ENCODE measurements at places on chromosomes 5 and 9.

DNA sequence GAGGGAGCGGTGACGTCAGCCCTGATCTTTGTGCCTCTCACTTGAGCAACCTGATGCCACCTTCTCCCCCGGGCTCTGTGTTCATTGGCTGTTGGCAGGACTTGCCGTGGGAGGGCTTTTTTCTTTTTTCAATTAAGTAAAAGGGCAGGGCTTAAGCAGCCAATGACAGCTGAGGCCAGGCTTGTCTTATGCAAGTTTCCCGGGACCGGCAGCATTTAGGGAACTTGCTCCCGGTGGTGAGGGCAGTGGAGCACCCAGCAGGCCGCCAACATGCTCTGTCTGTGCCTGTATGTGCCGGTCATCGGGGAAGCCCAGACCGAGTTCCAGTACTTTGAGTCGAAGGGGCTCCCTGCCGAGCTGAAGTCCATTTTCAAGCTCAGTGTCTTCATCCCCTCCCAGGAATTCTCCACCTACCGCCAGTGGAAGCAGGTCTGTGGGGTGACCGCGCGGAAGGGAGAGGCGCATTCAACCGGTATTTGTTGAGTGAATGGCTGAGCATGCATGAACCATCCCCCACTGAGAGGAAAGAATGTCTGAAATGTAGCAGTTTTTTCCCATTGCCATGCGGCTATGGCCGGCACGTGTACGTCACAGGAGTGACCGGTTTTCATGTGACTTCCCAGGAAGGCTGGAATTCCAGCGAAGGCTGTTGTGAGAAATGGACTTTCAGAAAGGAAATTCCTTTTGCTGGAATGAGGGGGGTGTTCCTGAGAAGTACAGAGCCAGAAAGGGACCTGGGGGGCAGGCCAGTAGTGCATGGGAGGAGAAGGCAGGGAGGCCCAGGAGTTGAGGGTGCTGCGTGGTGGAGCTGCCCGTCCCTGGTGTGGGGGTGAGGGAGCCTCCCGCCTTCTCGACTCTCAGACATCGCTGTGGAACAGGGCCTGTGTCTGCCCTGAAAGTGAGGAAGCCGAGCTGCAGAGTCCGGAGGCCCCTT lies 29.0 kb downstream of the PTGES2 start:
- DNase-seq: peak; percentile 97

DNA sequence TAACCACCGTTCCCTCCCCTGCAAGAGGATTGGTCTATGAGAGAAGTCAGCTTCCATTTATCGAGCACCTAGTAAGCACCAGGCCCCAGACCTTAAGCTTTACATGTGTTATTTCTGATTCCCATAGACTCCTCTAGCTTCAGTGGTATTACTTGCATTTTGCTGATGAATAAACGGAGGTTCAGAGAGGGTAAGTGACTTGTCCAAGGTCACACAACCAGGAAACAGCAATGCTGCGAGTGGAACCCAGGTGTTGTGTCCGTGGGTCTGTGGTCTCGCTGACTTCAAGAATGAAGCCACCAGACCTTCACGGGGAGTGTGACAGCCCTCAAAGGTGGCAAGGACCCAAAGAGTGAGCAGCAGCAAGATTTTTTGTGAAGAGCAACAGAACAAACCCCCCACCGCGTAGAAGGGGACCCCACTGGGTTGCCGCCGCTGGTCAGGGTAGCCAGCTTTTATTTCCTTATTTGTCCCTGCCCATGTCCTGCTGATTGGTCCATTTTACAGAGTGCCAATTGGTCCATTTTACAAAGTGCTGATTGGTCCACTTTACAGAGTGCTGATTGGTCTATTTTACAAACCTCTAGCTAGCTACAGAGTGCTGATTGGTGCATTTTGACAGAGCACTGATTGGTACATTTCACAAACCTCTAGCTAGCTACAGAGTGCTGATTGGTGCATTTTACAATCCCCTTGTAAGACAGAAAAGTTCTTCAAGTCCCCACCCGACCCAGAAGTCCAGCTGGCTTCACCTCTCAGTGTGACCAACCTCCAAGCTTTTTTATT lies 29.1 kb upstream of the KCNIP1 start:
- no peak for DNase-seq

GRCh38 chr5:27124590-27124989 lies 86.2 kb upstream of the CDH9 start:
- DNase-seq: peak; percentile 31

DNA sequence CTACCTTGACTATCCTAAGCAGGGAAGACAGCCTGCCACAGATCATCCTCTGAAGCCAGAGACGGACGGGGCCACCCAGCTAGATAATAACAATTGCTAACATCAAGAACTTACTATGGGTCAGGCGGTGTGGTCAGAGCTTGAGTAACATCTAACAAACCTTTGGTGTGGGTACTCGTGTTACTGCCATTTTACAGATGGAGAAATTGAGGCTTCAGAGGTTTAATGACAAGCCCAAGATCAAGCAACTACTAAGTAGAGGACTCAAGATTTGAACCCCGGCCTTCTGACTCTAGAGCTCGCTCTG lies 16.7 kb upstream of the ARSI start:
- DNase-seq: no peak

DNA sequence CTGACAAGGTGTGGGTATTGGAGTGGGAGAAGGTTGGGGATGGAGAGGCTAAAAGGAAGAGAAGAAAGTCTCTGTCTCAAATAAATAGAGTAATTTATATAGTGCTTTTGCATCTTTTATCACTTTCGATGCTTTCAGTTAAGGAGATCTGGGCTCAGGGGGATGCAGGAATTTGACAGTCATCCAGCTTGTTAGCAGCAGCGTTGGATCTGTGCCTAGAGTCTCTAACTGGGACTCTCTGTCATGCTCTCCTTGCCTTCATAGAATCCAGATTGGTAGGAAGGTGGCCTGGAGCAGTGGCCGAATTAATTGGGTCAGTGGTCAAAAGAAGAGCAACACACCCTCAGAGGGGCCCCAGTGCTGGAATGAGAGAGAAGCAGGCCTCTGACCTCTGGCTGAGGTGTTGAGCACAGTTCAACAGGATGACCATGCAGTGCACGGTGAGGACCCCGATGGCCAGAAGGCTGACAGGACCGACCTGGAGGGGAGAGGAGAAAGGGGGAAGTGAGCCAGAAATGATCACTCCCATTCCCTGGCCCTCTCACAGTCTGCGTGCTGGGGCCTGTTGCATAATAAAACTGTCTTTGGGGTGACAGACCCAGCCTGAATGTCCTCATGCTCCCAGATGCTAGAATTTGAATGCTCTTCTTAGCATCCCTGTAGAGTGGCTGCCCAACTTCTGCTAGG lies 7.6 kb downstream of the SLC36A3 start:
- no peak for DNase-seq

DNA sequence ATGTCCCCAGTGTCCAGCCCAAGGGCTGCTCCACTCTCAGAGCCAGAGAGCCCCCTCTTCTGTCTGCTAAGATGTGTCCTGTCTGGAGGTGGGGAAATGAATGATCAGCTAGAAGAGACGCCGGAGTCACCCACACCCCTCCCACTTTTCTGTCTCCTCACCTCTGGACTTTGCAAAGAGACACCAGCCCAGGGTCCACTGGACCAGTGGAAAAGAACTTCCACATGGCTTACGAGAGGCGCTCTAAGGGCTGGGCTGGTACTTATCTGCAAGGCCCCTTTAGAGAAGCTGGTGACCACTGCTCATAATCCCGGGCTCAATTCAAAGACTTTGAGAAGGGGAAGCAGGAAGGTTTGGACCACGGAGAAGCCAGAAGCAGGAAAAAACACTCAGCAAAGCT lies 9.2 kb downstream of the NR5A1 start:
- DNase-seq: no peak

- no peak for DNase-seq
Observed at GRCh38 chr5:35060236-35060635, 12.5 kb upstream of the AGXT2 start.

DNA sequence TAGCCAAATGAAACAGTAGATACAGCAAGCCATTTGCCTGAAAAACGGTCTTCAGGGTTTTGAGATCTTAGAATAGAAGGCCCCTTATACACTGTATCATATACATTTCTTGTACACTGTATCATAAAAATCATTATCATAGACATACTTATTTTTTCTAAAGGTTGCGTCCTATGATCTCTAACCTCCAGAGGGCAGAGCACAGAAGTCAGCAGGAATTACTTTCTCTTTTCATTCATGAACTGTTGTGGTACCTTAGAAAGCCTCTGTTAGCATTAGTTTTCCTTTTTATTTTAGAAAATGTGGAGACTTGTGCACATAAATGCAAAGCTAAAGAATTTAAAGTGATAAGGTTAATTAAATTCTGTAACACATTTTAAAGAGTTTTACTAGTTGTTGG lies 115.4 kb downstream of the OXCT1 start:
- no peak for DNase-seq

- no peak for DNase-seq
Observed at GRCh38 chr5:88666761-88667495, 216.1 kb downstream of the MEF2C start.

GRCh38 chr5:80255431-80255810 lies 427 bp downstream of the SERINC5 start:
- DNase-seq: peak; percentile 38

DNA sequence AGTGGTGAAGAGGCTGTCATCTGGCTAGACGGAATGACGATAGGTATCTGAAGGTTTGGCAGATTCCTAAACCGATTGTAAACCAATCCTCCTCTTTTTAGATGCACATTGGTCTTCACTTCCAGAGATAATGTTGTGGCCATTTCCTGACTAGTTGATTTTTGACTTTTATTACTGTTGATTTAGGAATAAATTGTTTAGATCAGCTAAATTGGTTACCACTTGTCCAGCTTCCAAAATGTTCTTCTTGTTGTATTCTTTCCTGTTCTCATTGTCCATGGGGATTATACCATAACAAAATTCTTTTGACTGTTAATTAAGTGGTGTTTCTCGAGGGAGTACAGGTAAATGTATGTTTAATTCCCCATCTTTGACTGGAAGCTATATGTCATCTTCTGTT lies 119.7 kb downstream of the MACROH2A1 start:
- no peak for DNase-seq

DNA sequence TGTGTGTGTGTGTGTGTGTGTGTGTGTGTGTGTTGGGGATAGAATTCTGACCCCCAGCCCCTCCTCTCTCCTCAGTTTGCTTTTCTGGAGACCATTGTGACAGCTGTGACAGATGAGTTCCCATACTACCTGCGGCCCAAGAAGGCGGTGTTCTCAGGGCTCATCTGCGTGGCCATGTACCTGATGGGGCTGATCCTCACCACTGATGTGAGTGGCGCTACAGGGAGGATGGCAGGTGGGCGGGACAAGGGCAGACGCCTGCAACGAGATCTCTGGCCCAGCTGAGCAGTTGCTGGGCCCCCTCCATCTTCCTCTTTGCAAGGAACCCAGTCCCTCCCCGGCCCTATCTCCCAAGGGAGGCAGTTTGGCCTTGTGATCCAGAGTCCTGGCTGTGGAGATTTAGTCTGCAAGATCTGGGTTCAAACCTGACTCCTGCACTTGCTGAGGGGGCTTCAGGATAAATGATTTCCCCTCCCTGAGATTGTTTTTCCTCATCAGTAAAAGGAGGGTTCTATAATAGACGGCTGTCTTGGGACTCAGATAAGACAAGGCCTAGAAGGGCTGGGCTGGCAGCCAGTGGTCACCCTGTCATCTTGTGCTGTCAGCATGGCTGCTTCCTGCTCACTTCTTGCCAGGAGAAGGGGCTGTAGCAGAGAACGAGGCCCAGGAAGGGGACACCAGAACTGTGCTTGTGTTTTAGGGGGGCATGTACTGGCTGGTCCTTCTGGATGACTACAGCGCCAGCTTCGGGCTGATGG lies 14.1 kb downstream of the SLC6A7 start:
- DNase-seq: no peak

- DNase-seq: no peak
Observed at GRCh38 chr9:125752070-125752628, 5.0 kb downstream of the PBX3 start.

DNA sequence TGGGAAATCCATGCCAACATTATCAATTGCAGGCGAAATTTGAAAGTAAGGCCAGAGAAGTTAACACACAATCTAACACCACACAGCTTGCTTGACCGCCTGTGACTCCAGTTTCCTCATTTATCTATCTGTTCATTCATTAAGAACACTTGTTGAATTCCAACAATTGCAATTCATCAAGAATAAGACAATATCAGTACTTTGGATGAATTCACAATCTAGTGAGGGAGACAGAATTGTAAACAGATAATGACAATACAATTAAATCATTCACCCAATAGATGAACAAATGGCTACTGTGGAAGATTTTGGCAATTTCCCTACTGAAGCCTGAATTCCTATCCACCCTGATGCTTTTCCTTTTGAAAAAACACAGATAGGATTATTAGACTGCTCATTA lies 181.6 kb downstream of the TRIM36 start:
- no peak for DNase-seq

GRCh38 chr9:126058591-126058990 lies 268.0 kb upstream of the MVB12B start:
- no peak for DNase-seq

GRCh38 chr9:125982798-125983406 lies 235.7 kb downstream of the PBX3 start:
- DNase-seq: no peak

DNA sequence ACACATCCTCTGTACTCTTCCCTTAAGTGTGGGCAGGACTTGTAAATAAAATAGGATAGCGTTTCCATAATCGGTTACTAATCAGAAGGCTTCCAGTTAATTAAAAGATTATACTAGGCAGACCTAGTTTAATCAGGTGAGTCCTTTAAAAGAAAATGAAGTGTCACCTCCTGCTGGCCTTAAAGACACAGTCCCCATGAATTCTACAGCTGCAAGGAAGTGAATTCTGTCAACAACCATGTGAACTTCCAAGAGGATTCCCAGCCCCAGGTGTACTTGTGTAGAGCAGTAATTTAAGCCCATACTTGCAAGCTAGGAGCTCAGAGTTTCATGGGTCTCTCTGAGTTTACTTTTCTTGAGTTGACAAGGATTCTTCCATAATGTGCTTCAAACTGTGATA lies 918.3 kb downstream of the DTWD2 start:
- DNase-seq: no peak

Measured in fibroblast of skin of abdomen (primary cell).